ENCODE measurements at places on chromosomes 1 and 21.

DNA sequence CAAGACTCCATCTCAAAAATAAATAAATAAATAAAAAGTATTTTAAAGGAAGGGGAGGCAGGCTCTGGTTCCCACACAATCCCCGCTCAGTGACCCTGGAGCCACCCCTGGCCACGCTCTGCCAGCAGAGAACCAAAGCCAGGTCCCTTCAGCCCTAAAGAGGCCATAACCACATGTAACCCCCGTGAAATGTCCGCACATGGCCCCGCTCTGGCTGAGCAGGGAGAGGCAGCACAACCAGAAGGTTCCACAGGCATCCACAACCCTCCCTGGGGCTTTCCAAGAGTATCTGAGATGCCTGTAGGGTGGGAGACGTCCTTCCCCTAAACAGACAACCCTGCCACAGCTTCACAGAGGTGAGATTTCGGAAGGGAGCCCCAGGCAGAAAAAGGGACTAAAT is 1.4 kb upstream of the ARF1 start:
- DNase-seq: no peak

DNA sequence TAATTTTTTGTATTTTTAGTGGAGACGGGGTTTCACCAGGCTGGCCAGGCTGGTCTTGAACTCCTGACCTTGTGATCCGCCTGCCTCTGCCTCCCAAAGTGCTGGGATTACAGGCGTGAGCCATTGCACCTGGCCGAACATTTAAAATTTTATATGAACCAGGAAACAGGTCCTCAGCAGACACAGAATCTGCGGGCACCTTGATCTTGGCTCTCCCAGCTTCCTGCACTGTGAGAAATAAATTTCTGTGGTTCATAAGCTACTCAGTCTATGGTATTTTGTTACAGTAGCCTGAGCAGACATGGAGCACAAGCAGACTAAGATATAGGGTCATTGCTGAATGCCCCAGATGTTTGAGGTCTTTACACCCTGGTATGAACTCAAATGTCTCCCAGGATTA is 23.6 kb upstream of the CTH start:
- no peak for DNase-seq

GRCh38 chr1:76725864-76726619 is 141.2 kb upstream of the ST6GALNAC5 start:
- DNase-seq: no peak

DNA sequence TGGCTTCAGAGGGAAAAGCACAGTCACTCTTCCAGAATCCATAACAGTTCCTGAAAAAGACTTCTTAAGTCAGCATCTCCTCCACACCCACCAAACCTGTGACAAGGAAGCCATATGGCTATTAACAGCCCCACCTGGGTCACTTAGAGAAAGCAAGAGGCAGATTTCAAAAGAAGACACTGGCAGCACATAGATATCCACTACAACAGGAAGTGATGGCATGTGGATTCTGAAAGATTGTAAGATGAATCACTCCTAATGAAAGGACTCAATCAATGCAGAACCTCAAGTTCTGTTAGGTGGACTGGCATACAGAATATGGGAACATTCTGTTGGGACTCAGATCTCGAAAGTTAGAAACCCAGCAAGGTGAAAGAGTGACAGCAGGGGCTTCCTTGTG is 365.9 kb downstream of the TGFB2 start:
- DNase-seq: no peak

- no peak for DNase-seq
These were observed 126.2 kb upstream of the SMYD2 start for GRCh38 chr1:214154596-214155292.

GRCh38 chr21:34836933-34837505 is 168.2 kb downstream of the CLIC6 start:
- no peak for DNase-seq

DNA sequence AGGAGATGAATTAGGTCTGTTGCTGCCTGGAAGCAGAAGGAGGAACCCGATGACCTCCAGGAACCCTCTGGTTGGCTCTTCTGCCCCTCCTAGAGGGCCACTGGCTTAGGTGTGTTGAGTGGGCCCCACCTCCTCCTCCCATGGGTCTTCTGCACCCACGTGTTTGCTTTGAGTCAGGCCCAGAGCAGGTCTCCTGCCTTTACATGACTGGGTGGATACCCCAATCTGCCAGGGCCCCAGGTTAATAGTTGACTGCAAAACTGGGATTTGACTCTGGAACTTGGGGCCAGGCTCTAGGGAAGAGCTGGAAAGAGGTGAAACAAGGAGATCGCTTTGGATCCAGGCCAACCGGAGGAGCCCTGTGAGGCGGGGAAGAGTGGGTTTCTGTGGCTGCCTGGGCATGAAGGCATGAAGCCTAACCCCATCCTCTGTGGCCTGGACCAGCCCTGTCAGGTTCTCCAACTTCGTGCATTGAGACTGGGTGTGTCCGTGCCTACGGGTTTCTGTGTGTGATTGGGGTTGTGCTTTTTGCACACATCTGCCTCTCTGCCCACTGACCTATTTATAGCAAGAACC is 7.8 kb upstream of the LAD1 start:
- DNase-seq: no peak

DNA sequence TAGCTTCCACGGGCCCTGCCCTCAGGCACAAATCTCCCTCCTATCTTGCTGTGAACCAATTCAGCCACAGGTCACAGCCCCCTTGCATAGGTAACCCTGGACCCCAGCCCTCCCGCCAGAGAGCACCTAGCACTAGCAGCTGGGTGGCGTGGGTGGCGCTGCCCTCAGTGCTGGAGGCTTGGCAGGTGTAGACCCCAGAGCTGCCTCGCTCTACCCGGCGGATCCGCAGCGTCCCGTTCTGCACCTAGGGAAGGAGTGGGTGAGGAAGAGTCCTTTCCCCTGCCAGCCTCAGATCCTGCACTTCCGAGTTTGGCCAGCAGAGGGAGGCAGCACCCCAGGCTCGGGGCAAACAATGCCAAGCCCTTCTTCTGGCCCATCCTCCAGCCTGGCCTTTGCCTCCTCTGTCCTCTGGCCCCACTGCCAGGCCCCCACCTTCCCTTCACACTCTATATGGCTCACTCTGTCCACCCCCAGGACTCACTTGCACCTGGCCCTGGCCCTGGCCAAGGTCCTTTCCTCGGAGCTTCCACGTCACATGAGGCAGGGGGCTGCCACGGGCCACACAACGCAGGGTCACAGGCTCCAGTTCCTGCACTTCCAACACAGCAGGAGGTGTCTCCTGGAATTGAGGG is 9.0 kb downstream of the IGSF9 start:
- peak; percentile 78 for DNase-seq

DNA sequence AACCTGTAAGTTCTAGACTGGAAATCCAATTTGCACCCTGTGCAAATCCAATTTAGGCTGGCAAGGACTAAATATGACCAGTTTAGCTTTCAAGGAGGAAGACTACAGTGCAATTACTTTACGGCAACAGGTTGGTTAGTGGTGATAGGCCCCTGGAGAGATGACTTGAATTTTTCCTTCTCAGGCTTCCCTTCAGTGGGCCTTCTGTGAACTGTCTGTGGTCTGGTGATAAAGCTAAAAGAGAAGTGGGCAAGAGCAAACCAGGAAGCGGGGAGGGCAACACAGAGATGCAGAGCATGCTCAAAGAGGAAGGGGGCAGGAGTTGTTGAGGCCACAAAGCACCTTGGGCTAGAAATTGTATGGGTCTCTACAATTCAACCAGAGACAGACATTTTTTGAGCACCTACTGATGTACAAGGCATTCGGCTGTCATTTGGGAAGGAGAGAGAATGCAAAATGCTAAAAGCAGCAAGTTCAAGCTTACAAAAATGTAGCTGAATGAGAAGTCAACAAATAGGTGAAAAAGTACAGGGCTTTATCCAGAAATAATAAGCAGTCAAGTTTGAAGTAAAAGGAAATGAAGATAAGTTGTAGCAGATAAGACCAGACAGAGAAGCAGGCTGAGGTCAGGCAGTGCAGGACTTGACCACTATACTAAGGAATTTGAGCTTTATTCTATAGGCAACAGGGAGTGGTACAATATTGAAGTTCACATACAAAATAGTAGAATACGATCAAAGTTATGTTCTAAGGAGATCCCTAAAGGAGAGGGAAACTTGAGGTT is 23.9 kb downstream of the INPP5B start:
- no peak for DNase-seq

DNA sequence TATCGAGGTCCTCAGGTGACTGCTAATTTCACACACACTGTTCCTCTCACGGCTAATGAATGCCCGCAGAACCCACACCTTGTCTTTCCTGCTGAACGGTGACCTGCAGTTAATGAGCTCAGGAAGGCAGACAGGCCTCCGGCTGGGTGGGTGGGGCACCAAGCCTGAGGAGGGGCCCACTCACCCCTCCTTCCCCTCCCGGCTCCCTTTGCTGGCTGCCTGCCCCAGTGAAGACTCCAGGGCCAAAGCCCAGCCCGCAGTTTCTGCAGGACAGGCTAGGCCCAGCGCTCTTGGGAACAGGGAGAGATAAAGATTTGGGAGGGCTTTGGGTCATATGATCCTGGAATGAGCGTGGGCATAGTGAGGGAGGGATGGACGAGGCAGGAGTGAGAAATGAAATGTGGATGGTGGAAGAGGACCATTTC is 26.4 kb downstream of the FOXO6 start:
- DNase-seq: no peak

GRCh38 chr1:52629325-52629643 is 3.7 kb upstream of the SHISAL2A start:
- no peak for DNase-seq

DNA sequence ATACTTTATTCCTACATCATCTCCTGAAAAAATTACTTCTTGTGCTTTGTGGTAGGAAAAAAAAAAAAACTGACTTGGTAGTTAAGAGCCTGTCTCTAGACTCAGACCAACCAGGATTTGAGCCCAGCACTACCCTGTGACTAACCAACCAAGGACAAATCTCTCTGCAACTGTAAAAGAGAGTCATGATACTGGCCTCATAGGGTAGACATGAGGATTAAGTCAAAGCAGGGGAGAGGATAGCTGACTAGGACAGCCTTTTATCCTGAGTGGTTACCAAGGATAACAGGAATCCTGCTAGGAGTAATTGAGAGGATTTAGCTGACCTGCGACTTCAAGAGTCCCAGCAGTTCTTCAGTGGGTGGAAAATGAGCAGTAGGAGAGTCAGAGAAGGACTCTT is 112.8 kb downstream of the C1orf21 start:
- DNase-seq: no peak

GRCh38 chr1:37931361-37932158 is 15.3 kb downstream of the INPP5B start:
- peak; percentile 97 for DNase-seq

- no peak for DNase-seq
These were observed 14.1 kb upstream of the FAAH start for GRCh38 chr1:46379996-46380395.

- no peak for DNase-seq
These were observed 19.2 kb upstream of the EDEM3 start for GRCh38 chr1:184773762-184774320.

DNA sequence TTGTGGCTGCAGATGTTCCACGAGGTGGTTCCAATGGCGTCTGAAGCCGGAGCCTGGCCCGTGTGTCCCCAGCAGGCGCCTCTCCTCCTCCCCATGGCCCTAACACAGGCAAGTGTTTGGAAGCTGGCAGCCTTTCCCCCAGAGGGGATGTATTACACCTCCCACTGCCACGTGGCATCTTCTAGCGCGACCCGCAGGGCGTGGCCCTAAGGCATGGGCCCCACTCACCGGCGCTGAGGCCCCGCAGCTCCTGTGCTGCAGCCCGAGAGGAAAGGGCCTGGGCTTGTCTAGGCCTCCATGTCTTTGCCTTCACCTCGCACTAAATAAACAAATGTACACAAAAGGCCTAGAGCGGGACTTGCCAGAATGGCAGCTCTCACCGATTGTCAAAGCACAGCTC is 37.9 kb downstream of the SLC66A1 start:
- DNase-seq: no peak

DNA sequence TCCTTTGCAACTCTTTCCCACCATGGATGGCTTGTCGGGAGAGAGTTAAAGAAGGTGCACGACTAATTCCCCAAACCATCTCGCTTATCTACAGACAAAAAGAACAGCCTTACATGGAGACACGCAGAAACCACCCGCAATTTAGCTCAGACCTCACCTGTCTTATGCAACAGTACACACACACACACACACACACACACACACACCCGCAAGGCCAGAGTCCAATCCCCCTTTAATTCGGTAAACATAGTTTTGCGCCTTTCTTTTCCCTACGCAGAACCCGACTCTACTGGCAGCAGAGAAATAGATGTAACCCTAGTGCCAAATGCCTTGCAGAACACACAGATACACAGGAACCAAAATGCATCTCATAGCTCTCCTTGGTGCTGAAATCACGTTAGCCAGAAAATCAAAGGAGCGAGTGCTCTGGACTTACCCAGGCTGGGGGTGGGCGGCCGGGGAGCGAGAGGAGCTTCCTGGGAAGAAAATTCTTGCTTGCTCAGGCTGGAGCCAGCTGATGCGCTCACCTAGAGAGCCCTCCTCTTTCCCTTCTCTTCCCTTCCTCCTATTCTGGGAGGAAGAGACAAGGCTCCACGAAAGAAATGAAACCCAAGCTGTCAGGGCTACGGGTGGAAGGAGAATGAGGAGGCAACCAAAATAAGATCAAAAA is 470 bp downstream of the TNR start:
- no peak for DNase-seq

DNA sequence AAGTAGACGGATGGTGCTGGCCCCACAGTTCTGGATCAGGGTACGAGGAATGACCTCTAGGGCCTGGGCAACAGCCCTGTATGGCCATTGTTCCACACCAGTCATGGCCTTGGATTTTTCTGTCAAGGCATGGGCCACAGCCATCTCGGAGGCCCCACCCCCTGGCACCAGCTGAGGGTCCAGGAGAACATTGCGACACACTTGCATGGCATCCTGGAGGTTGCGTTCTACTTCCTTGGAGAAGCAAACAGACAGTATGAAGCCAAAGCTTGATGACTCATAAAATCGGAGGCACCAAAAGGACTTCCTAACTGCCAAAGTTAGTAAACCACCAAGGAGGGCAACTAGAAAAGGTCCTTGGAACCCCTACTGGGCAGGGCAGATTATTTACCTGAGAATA is 11.9 kb upstream of the VHLL start:
- DNase-seq: no peak

DNA sequence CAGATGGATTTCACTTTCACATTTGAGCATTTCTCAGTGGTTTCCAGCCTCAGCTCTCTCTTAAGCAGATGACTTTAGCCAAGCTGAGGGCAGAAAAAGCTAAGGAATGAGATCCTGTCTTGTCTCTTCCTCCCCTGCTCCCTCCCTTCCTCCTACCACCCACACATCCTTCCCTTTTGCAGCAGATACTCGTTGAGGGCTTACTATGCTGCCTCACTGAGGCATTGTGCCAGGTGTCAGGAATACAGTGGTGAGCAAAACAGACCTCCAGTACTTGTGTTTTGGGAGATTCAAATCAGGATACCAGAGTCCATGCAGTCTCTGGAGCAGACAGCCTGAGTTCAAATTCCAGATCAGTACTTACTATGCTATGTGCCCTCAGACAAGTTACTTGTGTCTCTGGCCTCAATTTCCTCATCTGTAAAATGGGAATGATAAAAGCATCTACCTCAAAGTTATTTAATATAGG is 43.2 kb downstream of the KIF26B start:
- DNase-seq: no peak

Measured in activated T-cell treated with anti-CD3 and anti-CD28 coated beads for 48 hours (primary cell).